ENCODE measurements at places on chromosomes 1 and 21.
A peak's percentile ranks its signal among the peaks of the same experiment; 100 is the strongest.

DNA sequence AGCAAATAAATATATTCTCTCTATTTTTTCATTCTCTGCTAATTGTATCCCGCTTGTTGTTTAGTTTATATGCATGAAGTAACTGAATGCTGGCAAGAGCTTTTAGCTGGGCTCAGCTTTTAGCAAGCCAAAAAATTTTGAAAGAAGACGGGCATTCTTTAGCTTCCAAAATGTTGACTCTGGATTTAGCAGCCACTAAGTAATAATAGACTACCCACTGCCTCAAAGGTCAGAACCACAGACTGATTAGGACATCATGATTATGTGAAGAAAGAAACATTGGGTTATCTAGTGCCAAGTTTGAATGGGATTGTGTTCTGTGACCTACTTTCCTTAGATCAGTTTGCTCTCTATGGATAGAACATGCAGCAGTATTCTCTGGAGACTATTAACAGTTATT lies 80.3 kb upstream of the DPH5 start:
- DNase-seq: no peak

DNA sequence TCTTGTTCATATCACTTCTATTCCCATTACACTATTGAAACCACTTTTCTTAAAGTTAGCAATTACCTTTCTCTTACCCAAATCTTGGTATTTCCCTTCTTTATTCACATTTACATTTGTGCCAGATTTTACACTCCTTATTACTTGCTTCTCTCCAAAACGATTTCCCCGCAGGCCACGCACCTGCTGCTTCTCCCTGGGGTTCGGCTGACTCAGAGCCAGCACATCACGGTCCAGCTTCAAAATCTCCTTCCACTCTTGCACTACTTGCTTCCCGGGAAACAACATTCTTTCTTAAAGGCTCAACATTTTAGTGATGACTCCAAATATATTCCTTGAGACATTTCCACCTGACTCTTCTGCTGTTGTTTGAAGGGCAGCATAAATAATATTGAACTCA lies 20.7 kb downstream of the LHX9 start:
- DNase-seq: no peak

DNA sequence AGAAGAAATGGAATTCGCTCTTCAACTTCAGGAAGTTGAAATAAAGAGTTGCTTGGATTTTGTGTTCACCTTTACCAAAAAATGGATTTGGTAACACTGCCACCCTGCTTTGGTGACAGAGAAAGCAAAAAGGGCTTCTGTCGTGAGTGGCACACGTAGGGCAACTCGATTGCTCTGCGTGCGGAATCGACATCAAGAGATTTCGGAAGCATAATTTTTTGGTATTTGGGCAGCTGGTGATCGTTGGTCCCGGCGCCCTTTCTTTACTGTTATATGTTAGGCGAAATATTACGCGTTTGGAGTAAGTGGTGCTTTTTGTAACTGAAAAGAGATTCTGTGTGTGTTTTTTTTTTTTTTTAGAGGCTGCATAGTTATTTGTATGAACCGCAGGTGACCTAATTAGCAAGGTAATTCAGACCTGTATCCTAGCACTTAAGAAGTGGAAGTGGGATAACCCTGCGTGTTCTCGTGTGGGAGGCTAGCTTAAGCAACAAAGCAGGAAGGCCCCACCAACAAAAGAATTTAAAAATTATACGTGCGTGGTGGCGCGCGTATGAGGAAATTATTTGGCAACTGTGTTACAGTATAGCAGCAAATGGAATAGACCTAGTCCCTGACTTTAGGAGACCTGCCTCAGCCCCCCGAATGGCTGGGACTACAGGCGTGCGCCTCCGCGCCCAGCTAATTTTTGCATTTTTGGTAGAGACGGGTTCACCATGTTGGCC lies at the start of gene RNU11:
RNU11 (plus strand) TSS at position 127 of the 725 bp plus-strand sequence.
- DNase-seq: peak; percentile 94

DNA sequence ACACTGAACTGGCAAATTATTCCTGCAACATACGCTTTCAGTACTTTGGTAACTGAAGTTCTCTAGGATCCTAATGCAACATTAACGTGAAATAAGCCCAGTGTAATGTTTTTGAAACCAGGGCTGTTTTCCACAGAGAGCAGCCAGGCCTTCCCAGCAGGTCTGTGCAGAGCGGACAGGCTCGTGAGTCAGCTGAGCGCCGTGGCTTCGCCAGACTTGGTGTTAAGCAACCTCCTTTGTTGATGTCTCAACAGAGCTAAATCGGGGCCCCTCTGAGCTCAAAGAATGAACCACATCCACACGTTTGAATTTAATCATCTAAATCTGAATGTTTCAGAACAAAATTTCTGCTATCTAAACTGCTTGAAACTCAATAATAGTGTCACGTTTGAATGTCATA lies 181.8 kb upstream of the FMN2 start:
- peak; percentile 23 for DNase-seq

- DNase-seq: peak; percentile 39
Measured at GRCh38 chr21:36499578-36500471, 19.9 kb upstream of the CLDN14 start.

DNA sequence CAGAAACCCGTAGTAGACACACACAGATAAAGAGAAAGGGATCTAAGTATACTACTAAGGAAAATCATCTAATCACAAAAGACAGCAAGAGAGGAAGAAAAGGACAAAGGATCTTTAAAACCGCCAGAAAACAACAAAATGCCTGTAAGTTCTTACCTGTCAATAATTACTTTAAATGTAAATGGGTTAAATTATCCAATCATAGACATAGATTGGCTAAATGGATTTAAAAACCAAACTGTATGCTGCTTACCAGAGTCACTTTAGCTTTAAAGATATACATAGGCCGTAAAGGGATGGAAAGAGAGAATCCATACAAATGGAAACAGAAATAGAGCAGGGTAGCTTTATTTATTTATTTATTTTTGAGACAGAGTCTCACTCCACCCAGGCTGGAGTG lies 44.0 kb downstream of the FLVCR1 start:
- no peak for DNase-seq

- DNase-seq: no peak
Measured at GRCh38 chr1:70812442-70813109, 235.0 kb downstream of the PTGER3 start.

DNA sequence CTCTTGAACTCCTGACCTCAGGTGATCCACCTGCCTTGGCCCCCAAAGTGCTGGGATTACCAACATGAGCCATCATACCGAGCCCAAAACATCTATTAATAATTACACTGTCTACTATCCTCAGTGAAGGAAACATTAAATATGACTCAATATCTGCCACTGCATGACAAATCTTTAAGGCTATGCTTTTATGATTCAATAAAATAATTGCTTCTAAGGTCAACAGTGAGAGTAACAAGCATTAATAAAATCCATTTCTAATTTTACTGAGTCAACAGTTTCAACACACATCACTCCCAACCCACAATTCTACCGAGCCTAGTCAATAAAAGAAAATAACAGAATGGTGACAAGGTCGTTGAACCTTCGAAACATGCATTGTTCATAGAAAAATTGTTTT lies 125.5 kb upstream of the CHRM3 start:
- DNase-seq: no peak

DNA sequence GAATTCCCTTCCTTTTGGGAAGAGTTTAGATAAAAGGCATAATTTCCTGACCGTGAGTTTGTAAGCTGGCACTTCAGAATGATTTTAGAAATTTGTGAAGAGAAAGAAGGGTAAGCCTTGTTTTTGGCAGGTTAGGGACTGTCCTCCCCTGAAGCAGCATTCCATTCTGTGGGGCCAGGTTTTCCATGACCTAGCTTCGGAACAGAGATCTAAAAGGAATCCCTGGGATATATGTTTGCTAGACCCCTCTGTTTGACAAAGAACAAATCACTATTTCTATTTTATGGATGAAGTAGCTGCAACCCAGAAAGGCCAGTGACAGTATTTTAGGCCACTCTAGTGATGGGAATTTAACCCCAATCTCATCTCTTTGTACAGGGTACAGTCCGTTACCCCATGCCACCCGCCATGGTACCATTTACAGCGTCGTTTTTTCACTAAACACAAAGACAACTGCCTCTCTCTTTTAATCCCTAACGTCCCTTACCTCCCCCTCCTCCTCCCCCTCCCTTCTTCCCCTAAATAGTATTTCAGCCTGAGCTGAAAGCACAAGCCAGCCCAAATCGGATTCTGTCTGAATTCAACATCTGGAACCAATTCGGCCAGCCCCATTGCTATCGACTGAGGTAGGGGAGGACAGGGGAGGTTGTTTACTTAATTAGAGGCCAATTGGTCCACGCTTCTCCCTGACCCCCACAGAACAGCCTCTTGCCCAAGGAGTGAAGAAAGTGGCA lies 23.4 kb upstream of the IKBKE start:
- no peak for DNase-seq

DNA sequence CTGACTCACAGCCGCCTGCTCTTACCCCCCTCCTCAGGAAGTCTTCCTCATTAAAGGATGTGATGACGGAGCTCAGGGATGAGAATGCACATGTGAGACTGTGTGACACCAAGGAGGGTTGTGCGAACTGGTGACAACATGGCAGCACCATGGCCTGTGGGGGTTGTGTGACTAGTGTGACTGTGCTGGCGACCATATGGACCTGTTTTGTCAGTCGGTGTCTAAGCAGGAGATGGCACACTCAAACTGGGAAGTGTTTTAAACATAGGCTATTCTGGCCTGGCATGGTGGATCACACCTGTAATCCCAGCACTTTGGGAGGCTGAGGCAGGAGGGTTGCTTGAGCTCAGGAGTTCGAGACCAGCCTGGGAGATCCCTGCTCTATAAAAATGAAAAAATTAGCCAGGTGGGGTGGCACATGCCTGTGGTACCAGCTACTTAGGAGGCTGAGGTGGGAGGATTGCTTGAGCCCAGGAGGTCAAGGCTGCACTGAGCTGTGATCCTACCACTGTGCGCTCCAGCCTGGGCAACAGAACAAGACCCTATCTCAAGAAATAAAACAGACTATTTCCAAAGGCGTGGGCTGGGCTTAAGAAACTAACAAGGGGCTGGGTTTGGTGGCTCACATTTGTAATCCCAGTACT lies 7.4 kb downstream of the TRNP1 start:
- DNase-seq: no peak

DNA sequence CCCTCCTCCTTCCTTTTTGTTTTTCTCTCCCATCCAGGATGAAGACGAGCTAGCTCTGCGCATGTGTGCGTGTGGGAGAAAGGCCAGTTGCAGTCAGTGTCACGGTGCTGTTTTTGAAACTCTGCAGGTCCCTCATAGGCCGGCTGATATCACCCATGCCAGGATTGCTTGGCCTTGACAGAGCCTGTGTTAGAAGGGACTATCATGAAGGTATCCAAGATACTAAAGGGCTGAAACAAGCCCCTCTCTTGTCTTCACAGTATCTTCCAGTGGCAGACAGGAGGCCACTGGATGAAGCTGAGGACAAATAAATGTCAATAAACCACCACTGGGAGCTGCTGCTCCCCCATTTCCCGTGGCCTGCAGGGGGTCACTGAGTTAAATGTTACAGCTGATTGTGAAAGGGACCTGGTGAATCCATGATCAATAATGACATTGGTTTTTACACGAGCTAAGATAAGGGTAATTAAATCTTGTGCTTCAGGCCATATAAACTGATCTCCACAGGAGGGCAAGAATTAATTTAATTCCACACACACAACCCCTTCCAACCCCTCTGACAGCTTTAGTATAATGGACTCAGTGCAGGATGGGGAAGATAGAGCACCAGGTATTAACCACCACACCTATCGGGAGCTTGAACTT lies 64.6 kb upstream of the TARBP1 start:
- peak; percentile 30 for DNase-seq

DNA sequence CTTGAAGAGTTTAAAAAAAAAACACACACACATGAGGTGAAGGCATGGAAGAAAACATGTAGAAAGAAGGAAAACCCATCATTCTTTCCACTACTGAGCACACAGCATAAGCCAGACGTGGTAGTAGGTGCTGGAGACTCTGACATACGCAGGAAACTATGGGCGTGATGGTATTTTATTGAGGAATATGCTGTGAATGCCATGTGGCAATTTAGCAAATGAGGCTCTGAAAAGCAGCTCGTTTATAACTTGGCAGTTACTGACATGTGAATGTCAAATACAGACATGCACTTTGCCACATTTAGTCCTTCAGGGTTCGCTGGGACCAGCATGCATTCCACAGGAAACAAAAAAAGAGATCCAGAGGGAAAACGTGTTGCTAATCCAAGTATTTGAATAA lies 74.3 kb upstream of the IFNAR2 start:
- DNase-seq: no peak
